ENCODE measurements at places on chromosomes 4 and X. TPM values are rescaled to one million over a fixed set of nuclear protein-coding genes. Genes with fewer than 3 reads are reported as not detected.

GRCh38 chr4:67291644-67292043, 253.7 kb downstream of the CENPC start:
- H3K27ac ChIP-seq: no peak overlapping the region
- DNase-seq: no peak
- no peaks in the 10 kb centered on the region for H3K4me1 ChIP-seq
- H3K4me3 ChIP-seq: no peak overlapping the region
- no peaks in the 10 kb centered on the region for H3K36me3 ChIP-seq
- H3K27me3 ChIP-seq: no peaks in the 10 kb centered on the region

DNA sequence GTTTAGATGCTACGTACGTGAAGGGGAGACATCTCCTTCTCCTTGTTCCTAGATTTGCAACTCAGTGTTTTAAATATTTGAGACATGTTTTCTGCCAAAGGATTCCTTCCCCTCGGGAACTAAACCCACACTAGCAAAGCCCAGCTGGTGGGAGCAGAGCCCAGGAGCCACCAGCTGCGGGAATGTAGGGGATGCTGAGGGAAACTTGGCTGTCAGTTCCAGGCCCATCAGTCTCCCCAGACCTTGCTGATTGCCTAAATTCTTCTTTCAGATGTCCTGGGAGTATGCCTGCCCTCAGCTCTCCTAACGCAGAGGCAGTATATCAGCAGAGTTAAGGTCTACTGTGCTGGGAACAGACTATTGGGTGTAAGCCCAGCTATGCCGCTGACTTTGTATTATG, 630.0 kb upstream of the TENM3 start:
- H3K36me3 ChIP-seq: no peaks in the 10 kb centered on the region
- no peaks in the 10 kb centered on the region for H3K4me1 ChIP-seq
- DNase-seq: no peak
- H3K27ac ChIP-seq: no peak overlapping the region

DNA sequence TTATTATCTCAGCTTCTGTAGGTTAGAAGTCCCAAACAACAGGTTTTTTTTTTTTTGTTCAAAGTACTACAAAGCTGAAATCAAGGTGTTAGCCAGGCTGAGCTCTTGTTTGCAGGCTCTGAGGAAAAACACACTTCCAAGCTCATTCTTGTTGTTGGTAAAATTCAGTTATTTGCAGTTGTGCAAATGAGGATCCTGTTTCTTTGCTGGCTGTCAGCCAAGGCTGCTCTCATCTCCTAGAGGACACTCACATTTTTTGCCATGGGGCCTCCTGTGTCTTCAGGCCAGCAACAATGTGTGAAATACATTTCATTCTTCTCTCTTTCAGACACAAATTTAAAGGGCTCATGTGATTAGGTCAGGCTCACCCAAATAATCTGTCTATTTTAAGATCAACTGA, 60.3 kb upstream of the HSD17B10 start:
- H3K36me3 ChIP-seq: no peaks in the 10 kb centered on the region
- no peaks in the 10 kb centered on the region for H3K27me3 ChIP-seq
- no peak overlapping the region for H3K4me3 ChIP-seq
- H3K27ac ChIP-seq: no peak overlapping the region
- DNase-seq: peak; percentile 19

- no peaks in the 10 kb centered on the region for H3K4me1 ChIP-seq
- no peak for DNase-seq
- H3K36me3 ChIP-seq: no peaks in the 10 kb centered on the region
- no peak overlapping the region for H3K4me3 ChIP-seq
These were observed 55.8 kb downstream of the HHIP start for GRCh38 chr4:144701683-144702233.

DNA sequence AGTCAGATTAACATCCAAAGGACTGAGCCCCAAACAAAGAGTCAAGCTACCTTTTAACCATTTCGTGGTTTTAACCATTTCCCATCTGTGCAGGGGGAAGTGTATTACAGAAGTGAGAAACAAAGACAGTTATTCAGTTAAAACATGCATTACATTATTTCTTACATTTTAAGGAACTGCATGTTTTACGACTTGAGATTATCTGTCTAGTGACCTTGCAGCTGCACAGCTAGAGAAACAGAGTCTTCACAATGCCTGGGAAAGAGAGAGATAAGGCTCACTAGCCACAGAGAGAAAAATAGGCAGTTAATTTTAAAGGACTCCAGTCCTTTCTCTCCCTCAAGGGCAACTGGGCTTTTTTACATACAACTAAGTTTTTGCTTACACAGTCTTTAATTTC, 48.7 kb upstream of the KLHL4 start:
- no peak for DNase-seq
- H3K27ac ChIP-seq: no peak overlapping the region
- H3K4me1 ChIP-seq: no peaks in the 10 kb centered on the region
- H3K36me3 ChIP-seq: no peaks in the 10 kb centered on the region

DNA sequence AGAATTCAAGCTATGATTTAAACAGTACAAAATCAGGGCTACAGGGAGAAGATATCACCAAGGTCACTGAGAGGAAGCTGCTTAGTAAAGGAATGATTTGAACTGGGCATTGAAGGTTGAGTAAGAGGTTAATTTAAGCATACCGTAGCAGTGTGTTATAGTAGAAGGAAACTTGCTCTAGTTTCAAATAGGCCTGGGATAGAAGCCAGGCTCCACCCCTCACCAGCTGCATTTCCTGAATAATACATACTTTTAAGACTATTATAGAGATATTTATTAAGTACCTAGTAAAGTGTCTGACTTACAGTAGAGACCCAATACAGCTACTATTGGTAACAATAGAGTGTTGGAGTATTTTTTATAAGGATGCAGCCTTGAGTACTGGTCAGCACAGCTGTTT, 118.0 kb upstream of the GLRA2 start:
- H3K4me3 ChIP-seq: no peak overlapping the region
- H3K27me3 ChIP-seq: no peaks in the 10 kb centered on the region
- no peak for DNase-seq
- no peaks in the 10 kb centered on the region for H3K4me1 ChIP-seq

GRCh38 chr4:27003642-27004113, 143.0 kb downstream of the STIM2 start:
- no peak overlapping the region for H3K27ac ChIP-seq
- peaks cover 34% of the 10 kb centered on the region for H3K4me1 ChIP-seq
- DNase-seq: peak; percentile 29
- no peaks in the 10 kb centered on the region for H3K36me3 ChIP-seq
- H3K27me3 ChIP-seq: no peaks in the 10 kb centered on the region

DNA sequence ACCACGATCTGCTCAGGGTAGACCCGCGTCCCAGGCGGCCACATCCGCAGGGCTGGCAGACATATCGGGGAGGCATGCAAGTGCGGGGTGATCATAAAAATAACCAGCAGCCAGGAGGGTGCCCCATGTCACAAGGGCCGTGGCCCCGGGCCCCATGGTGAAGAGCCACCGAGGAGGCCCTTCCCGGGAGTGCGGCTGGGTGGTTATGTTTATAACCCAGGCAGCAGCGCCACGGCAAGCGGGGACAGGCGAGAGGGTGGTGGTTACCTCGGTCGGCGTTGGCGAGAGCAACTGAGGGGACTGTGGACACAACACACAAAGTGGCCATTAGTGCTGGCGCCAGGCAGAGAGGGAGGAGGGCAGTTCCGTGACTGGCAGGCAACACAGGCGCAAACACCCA, 92.7 kb upstream of the AFAP1 start:
- H3K27me3 ChIP-seq: no peaks in the 10 kb centered on the region
- H3K4me3 ChIP-seq: no peak overlapping the region
- H3K27ac ChIP-seq: no peak overlapping the region
- H3K36me3 ChIP-seq: no peaks in the 10 kb centered on the region
- H3K4me1 ChIP-seq: no peaks in the 10 kb centered on the region

DNA sequence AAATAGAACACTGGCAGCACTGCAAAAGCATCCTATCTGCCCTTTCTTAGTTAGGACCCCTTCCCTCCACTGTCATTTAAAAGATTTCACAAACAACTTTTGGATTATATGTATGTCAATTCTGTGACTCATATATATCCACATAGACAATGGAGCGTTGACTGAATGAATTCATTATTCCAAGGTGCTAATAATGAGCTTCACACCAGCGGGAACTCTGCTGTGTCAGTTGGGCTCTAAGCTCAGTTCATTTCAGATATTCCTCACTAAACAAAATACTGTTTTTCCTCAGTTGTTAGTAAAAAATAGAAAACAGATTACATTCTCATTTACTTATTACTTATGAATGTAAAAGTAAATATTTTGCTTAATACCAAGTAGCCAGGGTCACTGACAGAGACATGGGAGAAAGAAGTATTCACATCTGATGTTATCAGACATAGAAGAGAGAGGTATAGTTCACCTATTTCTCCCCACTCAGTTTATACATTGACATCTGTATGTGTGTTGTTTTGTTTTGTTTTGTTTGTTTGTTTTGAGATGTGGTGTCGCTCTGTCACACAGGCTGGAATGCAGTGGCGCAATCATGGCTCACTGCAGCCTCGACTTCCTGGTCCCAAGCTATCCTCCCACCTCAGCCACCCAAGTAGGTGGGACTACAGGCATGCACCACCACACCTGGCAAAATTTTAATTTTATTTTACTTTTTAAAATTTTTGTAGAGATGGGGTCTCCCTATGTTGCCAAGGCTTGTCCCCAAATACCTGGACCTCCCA, 10.9 kb downstream of the NFKB1 start:
- no peak overlapping the region for H3K4me3 ChIP-seq
- no peaks in the 10 kb centered on the region for H3K36me3 ChIP-seq
- no peak for DNase-seq
- H3K27me3 ChIP-seq: no peaks in the 10 kb centered on the region
- peaks cover 26% of the 10 kb centered on the region for H3K4me1 ChIP-seq

DNA sequence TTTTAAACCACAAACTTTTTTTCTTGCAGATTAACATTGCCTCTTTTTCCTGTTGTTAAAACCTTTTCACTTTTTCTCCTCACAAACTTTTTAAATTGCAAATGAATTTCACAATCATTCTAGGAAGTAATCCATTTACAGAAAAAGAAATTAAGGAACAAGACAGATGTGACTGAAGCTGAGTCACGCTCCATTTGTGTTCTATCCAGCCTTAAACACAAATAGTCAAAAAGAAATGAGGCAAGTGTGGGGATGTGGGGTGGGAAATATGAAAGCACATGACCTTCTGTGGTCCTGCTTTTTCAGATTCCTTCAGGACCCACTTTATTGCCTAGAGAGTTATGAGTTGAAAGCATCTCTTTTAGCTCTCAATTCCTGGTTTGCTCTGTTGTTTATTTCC, 197.0 kb downstream of the ADGRL3 start:
- no peak for DNase-seq
- H3K4me1 ChIP-seq: no peaks in the 10 kb centered on the region
- no peaks in the 10 kb centered on the region for H3K27me3 ChIP-seq
- H3K36me3 ChIP-seq: no peaks in the 10 kb centered on the region
- H3K27ac ChIP-seq: no peak overlapping the region
- H3K4me3 ChIP-seq: no peak overlapping the region

DNA sequence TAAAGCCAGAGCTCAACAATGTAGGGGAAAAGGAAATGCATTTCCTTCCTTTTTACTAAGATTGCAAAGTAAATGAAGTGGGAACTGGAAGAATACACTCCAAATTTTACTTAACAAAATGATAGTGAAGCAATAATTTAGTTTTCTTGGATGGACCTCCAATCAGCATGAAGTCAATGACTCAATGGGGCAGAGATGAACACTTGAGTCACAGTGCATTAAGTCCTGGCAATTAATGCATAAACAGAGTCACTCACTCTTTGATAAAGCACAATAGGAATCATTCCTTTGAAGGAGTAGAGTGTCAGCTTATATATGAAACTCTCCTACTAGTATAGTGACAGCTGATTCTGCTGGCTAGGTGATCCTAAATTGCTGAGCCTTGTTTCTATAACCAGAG, 66.7 kb upstream of the FRAS1 start:
- H3K27me3 ChIP-seq: no peaks in the 10 kb centered on the region
- no peak for DNase-seq
- H3K27ac ChIP-seq: no peak overlapping the region
- H3K4me1 ChIP-seq: no peaks in the 10 kb centered on the region
- H3K4me3 ChIP-seq: no peak overlapping the region

DNA sequence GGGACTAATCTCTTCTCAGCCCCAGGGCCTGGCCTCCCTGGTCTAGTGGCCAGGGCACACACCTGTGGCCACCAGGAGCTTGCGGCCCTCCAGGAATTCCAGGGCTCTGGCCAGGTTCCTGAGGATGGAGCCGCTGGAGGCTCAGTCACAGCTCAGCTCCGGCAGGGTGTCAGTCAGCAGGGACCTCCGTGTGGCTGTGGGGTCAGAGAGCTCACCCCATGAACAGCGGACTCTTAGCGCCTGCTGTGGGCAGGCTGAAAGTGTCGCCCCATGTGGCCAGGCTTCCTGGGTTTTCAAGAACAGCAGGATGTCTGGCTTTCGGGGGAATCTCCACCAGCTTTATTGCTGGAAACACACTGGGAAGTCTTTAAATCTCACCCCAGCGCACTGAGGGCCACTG, 19.3 kb upstream of the SH3TC1 start:
- DNase-seq: no peak
- H3K4me1 ChIP-seq: peaks cover 31% of the 10 kb centered on the region
- no peak overlapping the region for H3K27ac ChIP-seq
- no peaks in the 10 kb centered on the region for H3K36me3 ChIP-seq
- H3K27me3 ChIP-seq: no peaks in the 10 kb centered on the region

GRCh38 chrX:106415276-106415895, 196.4 kb upstream of the RADX start:
- DNase-seq: peak; percentile 46
- no peak overlapping the region for H3K4me3 ChIP-seq
- no peaks in the 10 kb centered on the region for H3K4me1 ChIP-seq
- H3K36me3 ChIP-seq: no peaks in the 10 kb centered on the region

- no peak for DNase-seq
- no peaks in the 10 kb centered on the region for H3K36me3 ChIP-seq
- no peaks in the 10 kb centered on the region for H3K27me3 ChIP-seq
- H3K27ac ChIP-seq: no peak overlapping the region
- no peak overlapping the region for H3K4me3 ChIP-seq
These were observed 33.7 kb downstream of the STK32B start for GRCh38 chr4:5084911-5085475.

GRCh38 chr4:153364061-153364460, 19.6 kb downstream of the MND1 start:
- no peaks in the 10 kb centered on the region for H3K4me1 ChIP-seq
- no peaks in the 10 kb centered on the region for H3K36me3 ChIP-seq
- no peak for DNase-seq
- H3K27ac ChIP-seq: no peak overlapping the region

- H3K27ac ChIP-seq: peak overlapping the region; percentile 40
- no peaks in the 10 kb centered on the region for H3K27me3 ChIP-seq
- DNase-seq: peak; percentile 46
These were observed 49.9 kb downstream of the PCDH7 start for GRCh38 chr4:30770049-30770549.

GRCh38 chrX:133290076-133290475, 71.9 kb upstream of the TFDP3 start:
- no peaks in the 10 kb centered on the region for H3K4me1 ChIP-seq
- no peaks in the 10 kb centered on the region for H3K36me3 ChIP-seq
- no peak for DNase-seq

- no peak for DNase-seq
- H3K4me3 ChIP-seq: no peak overlapping the region
- H3K4me1 ChIP-seq: no peaks in the 10 kb centered on the region
- no peaks in the 10 kb centered on the region for H3K36me3 ChIP-seq
These were observed 172.2 kb upstream of the ARHGAP24 start for GRCh38 chr4:85302756-85303155.

Gene SERPINA7
- not detected for total RNA-seq

Gene PPARGC1A
- 32.1 TPM for total RNA-seq

Gene CENPE
- 3.2 TPM for total RNA-seq

Gene GPC4
- total RNA-seq: 22.2 TPM

Gene FOXR2
- total RNA-seq: not detected

Gene GPR143
- total RNA-seq: not detected

Gene SLC10A6
- total RNA-seq: not detected

Gene DUX4
- not detected for total RNA-seq

Gene LRIT3
- total RNA-seq: not detected

All from stomach (tissue), 19 donors.